ENCODE measurements at places on chromosomes 12 and 14. TPM values are rescaled to one million over a fixed set of nuclear protein-coding genes. Genes with fewer than 3 reads are reported as not detected.

The RTN1 gene
- 0.92 TPM for total RNA-seq

GRCh38 chr14:77140359-77141213 lies 1.0 kb downstream of the ZDHHC22 start:
- no peak overlapping the region for H3K27ac ChIP-seq
- H3K36me3 ChIP-seq = peaks cover 26% of the 10 kb centered on the region
- H3K27me3 ChIP-seq = no peaks in the 10 kb centered on the region
- no peak for DNase-seq

GRCh38 chr12:121186826-121187225 lies 23.1 kb upstream of the P2RX4 start:
- no peaks in the 10 kb centered on the region for H3K27me3 ChIP-seq
- H3K4me3 ChIP-seq = no peak overlapping the region
- DNase-seq = no peak
- no peaks in the 10 kb centered on the region for H3K4me1 ChIP-seq
- no peaks in the 10 kb centered on the region for H3K36me3 ChIP-seq
- H3K27ac ChIP-seq = no peak overlapping the region

- no peaks in the 10 kb centered on the region for H3K27me3 ChIP-seq
- no peak overlapping the region for H3K27ac ChIP-seq
- peaks cover 6% of the 10 kb centered on the region for H3K36me3 ChIP-seq
- H3K4me3 ChIP-seq = no peak overlapping the region
These were observed 16.2 kb downstream of the PYGL start for GRCh38 chr14:50928002-50928635.

All from H9 (cell line).